ENCODE measurements at places on chromosomes 6 and 20.

DNA sequence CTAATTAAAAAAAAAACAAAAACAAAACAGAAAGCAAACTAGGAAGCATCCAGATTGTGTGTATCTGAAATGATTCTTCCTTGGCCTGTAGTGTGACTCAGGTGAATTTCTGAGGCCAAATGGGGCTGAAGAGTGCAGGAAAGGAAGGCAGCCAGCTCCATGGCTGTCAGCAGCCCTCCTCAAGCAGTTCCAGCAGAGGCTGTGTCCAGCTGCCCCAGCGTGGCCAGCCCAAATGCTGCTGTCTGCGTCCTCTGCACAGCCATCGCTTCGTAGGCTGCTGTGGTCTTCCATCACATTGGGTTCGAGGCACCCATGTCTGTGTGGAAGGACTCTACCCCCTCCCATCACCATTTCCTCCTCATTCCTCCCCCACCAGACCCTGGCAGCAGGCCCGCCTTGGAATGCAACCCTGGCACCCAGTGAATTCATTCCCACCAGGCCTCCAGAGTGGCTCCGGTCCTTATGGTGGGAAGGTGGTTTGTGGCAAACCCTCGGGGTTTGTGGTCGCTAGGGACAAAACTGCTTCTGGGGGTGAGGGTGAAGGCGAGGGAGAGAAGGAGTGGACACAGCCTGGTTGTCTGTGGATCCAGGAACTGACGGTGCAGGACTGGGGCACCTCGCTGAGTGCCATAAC lies 81.5 kb downstream of the MYLK4 start:
- no peak overlapping the region for H3K27ac ChIP-seq
- H3K4me3 ChIP-seq, result no peak overlapping the region
- H3K4me1 ChIP-seq, result no peaks in the 10 kb centered on the region
- H3K36me3 ChIP-seq, result no peaks in the 10 kb centered on the region

- DNase-seq, result no peak
- H3K4me1 ChIP-seq, result no peaks in the 10 kb centered on the region
- H3K27me3 ChIP-seq, result no peaks in the 10 kb centered on the region
- H3K36me3 ChIP-seq, result no peaks in the 10 kb centered on the region
These were observed 25.4 kb downstream of the DOP1A start for GRCh38 chr6:83092756-83093399.

GRCh38 chr6:143397227-143398222 lies 53.0 kb downstream of the ADAT2 start:
- H3K27ac ChIP-seq, result peak overlapping the region; percentile 9
- no peak overlapping the region for H3K4me3 ChIP-seq
- H3K36me3 ChIP-seq, result no peaks in the 10 kb centered on the region
- DNase-seq, result peak; percentile 99

DNA sequence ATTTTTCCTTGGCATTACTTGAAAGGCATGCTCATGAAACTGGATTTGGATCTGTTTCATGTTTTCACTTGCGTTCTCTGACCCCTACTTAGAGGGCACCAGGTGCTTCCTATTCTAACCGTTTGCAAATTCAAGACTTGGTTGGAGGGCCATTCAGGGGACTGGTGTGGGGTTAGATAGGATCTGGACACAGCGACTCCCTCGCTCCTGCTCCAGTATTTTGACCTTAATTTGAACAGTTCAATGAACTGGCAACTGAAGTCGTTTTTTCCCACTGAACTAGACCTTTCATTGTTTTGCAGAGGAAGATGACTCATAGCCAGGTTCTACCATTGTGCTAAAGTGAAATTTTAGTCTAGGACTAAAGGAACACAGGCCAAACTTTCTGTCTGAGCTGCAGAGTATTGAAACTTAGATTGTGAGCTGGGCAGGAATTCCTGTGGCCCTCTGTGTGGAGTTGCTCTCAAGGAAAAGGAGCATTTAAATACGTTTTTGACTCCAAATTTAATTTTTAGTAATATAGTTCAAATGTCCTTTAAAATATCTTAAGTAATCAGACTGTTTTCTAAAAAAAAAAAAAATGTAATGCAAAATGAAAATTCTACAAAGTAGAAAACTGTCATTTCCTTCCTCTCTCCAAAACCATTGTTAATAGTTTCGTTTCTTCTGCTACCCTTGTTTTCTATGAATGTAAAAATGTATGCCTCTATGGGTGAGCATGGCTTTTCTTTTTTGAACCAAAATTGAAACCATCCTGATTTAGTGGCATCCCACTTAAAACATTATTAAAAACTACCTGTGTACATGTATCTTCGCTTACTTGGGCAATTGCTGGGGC lies 64.8 kb downstream of the UTRN start:
- no peak for DNase-seq
- no peaks in the 10 kb centered on the region for H3K36me3 ChIP-seq
- no peak overlapping the region for H3K4me3 ChIP-seq
- H3K27ac ChIP-seq, result no peak overlapping the region
- H3K4me1 ChIP-seq, result peaks cover 2% of the 10 kb centered on the region
